ENCODE measurements at places on chromosomes 1 and 21.

GRCh38 chr1:11764519-11764918, 2.5 kb downstream of the C1orf167 start:
- DNase-seq, result no peak

DNA sequence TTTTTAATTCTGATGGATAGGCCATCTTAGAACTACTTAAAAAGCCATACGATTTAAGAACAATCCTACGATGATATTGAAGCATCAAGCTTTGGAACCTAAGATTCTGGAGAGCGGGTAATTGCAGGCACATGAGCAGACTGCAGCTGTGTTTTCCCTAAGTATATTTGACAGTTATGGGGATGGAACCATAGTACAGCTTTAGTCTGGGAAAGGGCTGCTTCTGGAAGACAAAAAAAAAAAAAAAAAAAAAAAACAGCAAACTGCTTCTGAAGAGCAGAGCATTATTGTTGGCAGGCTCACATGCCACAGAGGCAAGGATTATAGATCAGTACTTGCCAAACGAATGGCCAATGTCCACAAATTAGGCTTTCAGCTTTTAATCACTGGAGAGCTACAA, 1618.7 kb downstream of the AMY1C start:
- DNase-seq, result no peak

DNA sequence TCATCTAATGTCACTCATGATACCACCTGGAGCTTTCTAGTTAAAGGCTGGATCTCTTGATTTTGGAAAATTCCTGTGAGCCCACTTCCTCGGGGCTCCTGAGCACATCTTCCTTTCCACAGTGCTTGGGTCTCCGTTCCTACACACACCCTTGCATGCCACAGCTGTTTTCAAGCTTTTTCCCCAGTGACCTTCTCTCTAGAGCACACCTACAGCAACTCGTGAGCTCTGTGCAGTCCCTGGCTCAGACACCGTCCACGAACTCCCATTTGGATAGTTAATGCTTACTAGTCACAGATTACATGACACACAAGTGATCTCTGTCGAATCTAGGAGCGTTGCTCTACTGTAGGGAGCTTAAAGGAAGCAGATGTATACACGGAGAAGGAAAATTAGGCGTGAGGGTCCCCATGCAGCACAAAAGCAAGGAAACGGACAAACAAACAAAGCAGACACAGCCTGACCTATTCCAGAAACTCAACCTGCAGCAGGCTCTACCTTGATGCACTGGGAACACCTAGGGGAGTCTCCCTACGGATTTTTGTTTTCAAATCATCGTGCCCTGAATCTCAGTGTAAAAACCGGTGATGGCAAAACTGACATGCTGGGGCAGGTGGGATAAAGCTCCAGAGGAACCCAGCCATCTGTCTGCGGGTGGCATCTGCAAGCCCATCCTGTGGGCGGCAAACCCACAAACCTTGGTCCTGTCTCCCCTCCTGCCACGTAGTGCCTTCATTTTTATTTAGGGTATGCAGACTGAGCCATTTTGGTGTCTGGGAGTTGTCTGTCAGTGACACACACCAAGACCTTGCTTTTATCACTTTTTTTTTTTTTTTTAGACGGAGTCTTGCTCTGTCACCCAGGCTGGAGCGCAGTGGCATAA, 177.8 kb downstream of the RUNX1 start:
- no peak for DNase-seq

- peak; percentile 87 for DNase-seq
Observed at GRCh38 chr1:23777979-23778814, at the start of gene PITHD1. Gene PITHD1 (plus strand): TSS chr1:23778418. CDS start chr1:23778516, 98 bp downstream.

GRCh38 chr1:67732750-67733151, 47.8 kb downstream of the GADD45A start:
- no peak for DNase-seq

DNA sequence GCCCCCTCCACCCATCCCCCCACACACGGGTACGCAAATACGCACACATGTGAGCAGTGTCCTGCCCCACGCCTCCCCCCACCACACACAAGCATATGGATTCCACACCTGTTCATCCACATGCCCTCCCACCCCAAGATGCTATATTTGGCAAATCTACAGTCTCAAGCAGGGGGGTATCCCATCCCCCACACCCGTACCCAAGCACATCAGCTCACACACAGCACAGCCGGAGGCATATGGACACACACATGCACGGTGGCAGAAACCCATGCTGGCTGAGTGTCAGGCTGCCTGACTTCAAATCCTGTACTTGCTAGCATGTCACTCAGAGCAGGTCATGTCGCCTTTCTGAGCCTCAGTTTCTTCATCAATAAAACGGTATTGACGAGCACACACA, 10.6 kb downstream of the COL16A1 start:
- no peak for DNase-seq

GRCh38 chr1:64516301-64516700, 46.4 kb downstream of the CACHD1 start:
- no peak for DNase-seq

GRCh38 chr1:5373281-5373680, 618.9 kb downstream of the NPHP4 start:
- no peak for DNase-seq

- no peak for DNase-seq
Observed at GRCh38 chr1:177854951-177855350, 114.9 kb downstream of the SEC16B start.

- no peak for DNase-seq
Observed at GRCh38 chr1:186225096-186225495, 150.0 kb downstream of the TPR start.

GRCh38 chr1:1197551-1198422, 8.6 kb downstream of the TNFRSF18 start:
- no peak for DNase-seq

DNA sequence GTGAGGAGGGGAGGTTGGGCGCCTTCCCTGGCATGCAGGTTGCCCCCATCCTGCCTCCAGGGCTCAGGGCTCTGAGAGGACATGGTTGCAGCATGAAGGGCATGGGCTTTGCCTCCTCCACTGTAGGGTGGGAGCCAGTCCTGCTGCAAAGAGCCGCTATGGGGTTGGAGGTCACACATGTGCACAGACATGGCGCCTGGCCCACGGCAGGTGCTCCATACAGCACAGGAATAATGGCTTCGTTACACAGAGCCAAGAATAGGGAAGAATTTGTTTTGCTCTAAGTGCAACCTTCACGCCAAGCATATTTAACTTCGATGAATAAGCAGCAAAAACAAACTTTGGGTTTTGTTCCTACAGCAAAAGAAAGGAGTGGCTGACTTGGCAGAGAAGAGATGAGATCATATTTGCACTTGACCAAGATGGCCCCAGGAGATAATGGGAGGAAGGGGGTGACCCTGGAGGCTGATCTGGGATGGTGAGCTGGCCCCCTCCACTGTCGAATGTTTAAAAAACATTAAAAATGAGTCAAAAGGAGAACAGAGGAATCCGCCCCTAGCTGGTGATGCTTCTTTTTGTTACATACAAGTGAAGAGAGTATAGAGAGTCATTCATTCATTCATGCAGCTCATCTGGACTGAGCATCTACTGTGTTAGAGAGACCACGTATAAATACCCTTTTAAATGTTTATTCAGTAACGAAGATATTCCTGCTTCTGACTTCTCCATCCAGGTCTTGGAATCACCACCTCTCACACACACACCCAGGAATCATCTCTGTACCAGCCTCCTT, 12.4 kb upstream of the C2CD2 start:
- no peak for DNase-seq

- DNase-seq, result no peak
Observed at GRCh38 chr1:224763126-224763775, 147.1 kb downstream of the CNIH3 start.

GRCh38 chr1:44296086-44296485, 59.0 kb downstream of the ERI3 start:
- no peak for DNase-seq

GRCh38 chr1:185401019-185401418, 84.0 kb upstream of the IVNS1ABP start:
- DNase-seq, result no peak

DNA sequence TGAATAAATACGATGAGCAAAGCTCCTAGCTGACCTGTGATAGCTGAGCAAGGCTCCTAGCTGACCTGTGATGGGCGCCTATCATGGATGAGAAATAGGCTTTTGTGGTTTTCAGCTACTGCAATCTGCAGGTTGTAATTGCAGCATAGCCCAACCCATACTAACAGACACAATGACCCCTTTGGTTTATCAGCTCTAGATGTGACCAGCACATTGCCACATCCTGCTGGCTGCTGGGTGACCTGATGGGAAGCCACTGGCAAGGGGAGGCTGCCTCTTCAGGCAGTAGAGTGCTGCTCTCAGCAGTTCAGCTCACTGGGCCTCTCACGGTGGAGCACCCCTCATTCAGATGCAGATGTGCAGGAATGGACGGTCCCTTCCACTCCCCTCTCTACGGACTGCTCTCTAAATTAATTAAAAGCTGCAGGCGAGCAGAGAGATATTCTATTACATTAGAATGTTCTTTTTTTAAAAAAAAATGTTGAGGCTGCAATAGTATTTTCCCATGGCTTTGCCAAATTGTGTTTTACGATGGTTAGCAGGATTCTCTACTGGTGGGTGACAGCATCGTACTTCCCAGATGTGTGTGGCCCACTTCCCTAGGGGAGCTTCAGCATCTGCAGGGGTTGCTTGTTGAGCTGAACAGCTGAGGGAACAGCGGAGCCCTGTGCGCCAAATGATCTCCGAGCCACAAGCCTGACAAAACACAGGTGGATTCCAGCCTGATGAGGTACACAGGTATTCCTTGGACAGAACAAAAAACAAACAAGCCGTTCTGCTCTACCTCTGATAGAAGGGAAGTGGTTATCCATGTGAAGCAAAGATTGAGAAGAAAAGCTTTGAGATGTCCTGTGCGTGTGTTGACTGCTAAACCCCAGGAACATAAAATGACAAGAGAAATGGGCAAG, 65.0 kb downstream of the SYT6 start:
- DNase-seq, result no peak

GRCh38 chr1:74733604-74734484, 892 bp downstream of the TYW3 start:
- DNase-seq, result peak; percentile 50

DNA sequence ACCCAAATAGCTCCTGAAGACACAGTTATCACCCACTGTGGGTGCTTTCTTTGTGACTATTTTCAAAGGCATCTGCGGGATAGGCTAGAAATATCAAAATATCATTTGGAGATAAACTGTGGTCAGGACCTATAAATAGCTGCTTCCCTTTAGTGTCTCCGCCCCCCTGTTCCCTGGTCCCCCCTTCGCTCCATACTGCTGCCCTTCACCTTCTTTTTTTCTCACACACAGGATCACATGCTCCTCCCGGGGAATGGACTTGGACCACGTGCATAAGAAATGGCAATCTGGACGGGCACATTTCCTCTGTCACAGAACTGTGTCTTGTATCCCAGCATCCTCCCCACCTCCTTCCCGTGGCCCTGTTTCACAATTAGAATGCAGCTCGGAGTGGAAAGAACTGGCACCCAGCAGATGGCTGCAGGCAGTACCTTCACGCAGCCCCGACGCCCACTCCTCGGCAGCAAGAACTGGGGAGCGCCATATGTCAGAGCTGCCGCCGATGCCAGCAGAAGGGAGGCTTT, 68.8 kb upstream of the SSX2IP start:
- DNase-seq, result no peak

GRCh38 chr1:36881068-36881405, 153.3 kb downstream of the GRIK3 start:
- no peak for DNase-seq

DNA sequence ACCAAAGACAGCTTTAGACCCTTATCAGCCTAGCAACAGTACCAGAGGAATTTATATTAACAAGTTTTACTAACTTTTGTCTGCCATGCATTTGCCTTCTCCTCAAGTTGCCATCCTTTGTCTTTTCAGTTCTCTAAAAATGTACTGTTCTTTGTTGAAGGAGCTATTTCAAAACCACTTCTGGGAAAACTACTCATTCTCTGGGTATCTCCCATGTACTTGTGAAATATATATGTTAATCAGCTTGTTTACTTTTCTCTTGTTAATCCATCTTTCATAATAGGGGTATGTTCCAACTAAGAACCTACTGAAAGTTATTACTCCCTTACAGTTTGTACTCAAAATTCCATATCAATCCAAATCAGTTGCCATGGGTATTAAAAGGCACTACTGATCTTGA, 16.3 kb downstream of the DPYD start:
- DNase-seq, result no peak

- DNase-seq, result peak; percentile 57
Observed at GRCh38 chr1:235866205-235866912, at the start of gene LYST. Gene LYST (minus strand): TSS chr1:235866906. CDS start chr1:235830417, 36,489 bp downstream.

GRCh38 chr1:38326856-38327255, 280.3 kb upstream of the POU3F1 start:
- no peak for DNase-seq

GRCh38 chr1:6414881-6415626, 4.7 kb downstream of the HES2 start:
- no peak for DNase-seq

GRCh38 chr21:45029298-45029947, 45.0 kb upstream of the ADARB1 start:
- no peak for DNase-seq

GRCh38 chr1:172460887-172461315, 17.0 kb upstream of the PIGC start:
- DNase-seq, result no peak

GRCh38 chr21:35646606-35647005, 413.7 kb downstream of the SETD4 start:
- DNase-seq, result no peak

GRCh38 chr1:155106862-155107261, 20.8 kb upstream of the EFNA1 start:
- DNase-seq, result no peak

DNA sequence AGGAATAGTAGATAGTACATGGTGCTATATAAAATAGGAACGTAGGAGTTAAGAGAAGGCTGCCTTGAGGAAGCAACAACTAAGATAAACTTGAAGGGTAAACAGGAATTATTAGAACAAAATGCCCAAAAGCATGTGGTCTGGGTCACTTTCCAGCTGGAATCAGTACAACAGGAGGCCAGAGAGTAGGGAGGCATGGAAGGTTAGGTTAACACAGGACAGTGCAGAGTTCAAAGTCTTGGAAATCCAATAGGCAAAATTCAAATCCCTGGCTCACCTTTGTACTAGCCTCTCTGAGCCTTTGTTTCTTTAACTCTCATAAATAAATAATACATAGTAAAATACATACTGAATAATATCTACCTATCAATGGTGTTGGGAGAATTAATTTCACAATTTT, 69.0 kb upstream of the NEK7 start:
- DNase-seq, result no peak

DNA sequence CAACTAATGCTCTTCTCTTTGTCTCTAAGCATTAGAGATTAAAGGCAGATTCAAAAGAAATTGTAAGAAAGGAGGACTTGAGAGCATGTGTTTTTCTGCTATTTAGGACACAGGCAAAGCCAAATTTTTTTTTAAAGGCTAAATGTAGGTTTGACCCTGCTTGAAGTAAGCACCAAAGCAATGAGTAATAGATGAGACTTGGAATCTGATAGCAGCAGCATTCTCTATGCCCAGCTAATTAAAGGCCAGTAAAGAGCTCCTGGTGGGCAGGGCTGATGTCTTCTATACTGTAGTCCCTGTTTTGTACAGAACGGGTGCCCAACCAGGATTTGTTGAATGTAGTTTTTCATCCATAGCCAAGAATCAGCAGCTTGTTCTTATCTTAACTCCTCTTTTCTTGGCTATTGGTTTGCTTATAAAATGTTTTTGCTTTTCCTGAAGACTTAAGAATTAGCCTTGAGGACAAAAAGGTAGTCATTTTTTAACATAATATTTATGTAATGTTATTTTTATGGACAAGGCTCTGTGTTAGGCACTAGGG, 179.6 kb downstream of the LMO4 start:
- no peak for DNase-seq

GRCh38 chr1:233293556-233294446, 1.7 kb downstream of the PCNX2 start:
- DNase-seq, result no peak

GRCh38 chr21:43712268-43712942, 6.5 kb upstream of the PDXK start:
- no peak for DNase-seq

All from CD4-positive, alpha-beta T cell treated with Interleukin-6 for 4 hours (primary cell).